ENCODE measurements at places on chromosomes 12 and 14. TPM values are rescaled to one million over a fixed set of nuclear protein-coding genes. Genes with fewer than 3 reads are reported as not detected.

LETMD1 gene
- total RNA-seq = 32.1 TPM

POTEM gene
- total RNA-seq = not detected

KRT72 gene
- not detected for total RNA-seq

HOXC6 gene
- total RNA-seq = 0.27 TPM

KITLG gene
- 13.0 TPM for total RNA-seq

TTC6 gene
- 0.29 TPM for total RNA-seq

KRT83 gene
- not detected for total RNA-seq

MANSC1 gene
- 0.39 TPM for total RNA-seq

SPTB gene
- 0.02 TPM for total RNA-seq

INHBC gene
- total RNA-seq = not detected

ADCY6 gene
- 7.8 TPM for total RNA-seq

SYNDIG1L gene
- not detected for total RNA-seq

HOXC9 gene
- total RNA-seq = 5.6 TPM

PTGER2 gene
- total RNA-seq = 5.7 TPM

TAS2R7 gene
- not detected for total RNA-seq

ZFHX2 gene
- 0.10 TPM for total RNA-seq
